ENCODE measurements at places on chromosomes 5 and 9.

DNA sequence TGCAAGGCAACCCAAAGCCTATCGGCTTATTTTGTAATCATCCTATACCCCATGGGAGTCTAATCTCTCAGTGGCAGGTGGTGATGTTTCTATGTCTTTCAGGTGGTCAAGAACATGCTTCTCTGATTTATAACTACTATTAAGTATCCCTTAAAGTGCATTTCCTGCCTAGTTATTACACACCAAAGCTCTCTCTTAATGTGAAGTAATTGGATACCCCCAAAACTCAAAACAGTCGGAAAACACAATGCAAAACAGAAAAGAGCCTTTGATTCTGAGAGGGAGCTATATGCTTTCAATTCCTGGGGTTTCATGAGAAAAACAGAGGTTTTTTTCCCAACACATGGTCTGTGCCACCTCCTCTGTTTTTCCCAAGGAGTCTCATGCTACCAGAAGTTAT is 416.4 kb downstream of the CSNK1G3 start:
- DNase-seq: no peak

DNA sequence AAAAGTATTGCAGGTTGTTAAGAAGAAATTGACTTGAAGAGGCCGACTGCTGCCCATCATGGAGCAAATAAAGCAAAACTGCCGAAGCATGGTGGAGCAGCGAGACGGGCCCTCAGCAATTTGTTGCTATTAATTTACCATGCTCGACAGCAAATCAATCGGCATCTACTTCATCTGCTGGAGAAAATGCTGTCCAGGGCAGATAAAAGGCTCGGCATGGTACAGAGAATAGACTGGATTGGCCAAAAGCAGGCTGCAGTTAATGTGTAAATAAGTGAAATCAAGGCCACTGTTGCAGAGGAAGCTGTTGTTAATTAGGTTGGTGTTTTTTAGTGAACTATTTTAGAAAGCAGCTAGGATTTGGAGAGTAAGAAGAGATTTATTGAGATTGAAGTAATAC is 8.3 kb downstream of the TLE4 start:
- DNase-seq: no peak

GRCh38 chr9:70488793-70489105 is 74.3 kb upstream of the KLF9 start:
- DNase-seq: no peak

DNA sequence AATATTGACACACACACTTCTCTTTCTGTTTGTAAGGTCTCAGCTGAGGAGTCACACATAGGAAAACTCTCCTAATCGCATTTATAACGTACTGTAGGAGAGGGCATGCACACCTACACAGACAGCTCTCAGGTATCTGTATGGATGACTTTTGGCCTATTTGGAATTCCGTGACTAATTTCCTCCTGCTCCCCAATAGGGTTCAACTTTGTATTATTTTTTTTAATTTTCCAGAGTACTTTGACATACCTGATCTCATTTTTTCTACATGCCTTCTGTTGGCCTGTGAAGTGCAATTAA is 195.9 kb downstream of the ARHGAP26 start:
- no peak for DNase-seq

GRCh38 chr5:29992248-29992647 is 1201.2 kb upstream of the CDH6 start:
- DNase-seq: no peak

- DNase-seq: no peak
Measured at GRCh38 chr9:132726576-132727130, 56.4 kb downstream of the GTF3C4 start.

- no peak for DNase-seq
Measured at GRCh38 chr5:115414406-115415142, 118.1 kb upstream of the CCDC112 start.

- no peak for DNase-seq
Measured at GRCh38 chr9:118567861-118568260, 801.4 kb downstream of the BRINP1 start.

DNA sequence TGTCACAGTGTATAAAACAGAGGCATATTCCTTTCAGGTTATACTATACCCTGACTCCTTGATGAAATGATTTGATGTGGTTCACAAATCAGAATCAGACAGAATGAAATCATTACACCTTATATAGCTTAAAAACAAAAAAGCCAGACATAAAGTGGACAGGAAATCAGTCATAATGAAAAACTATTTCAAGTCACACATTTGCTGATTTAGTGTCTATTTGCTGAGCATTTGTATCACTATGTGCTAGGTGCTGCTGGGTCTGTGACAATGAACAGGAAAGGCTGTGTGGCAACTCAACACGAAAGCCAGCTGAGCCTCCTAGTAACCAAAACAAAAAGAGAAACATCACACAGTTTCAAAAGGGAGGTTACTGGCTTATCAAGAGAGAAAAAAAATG is 194.0 kb downstream of the EFNA5 start:
- no peak for DNase-seq

GRCh38 chr5:3534997-3535396 is 60.6 kb upstream of the IRX1 start:
- no peak for DNase-seq

GRCh38 chr5:113022661-113023060 is 46.1 kb downstream of the DCP2 start:
- no peak for DNase-seq

GRCh38 chr5:171336521-171337209 is 27.6 kb downstream of the TLX3 start:
- DNase-seq: no peak

DNA sequence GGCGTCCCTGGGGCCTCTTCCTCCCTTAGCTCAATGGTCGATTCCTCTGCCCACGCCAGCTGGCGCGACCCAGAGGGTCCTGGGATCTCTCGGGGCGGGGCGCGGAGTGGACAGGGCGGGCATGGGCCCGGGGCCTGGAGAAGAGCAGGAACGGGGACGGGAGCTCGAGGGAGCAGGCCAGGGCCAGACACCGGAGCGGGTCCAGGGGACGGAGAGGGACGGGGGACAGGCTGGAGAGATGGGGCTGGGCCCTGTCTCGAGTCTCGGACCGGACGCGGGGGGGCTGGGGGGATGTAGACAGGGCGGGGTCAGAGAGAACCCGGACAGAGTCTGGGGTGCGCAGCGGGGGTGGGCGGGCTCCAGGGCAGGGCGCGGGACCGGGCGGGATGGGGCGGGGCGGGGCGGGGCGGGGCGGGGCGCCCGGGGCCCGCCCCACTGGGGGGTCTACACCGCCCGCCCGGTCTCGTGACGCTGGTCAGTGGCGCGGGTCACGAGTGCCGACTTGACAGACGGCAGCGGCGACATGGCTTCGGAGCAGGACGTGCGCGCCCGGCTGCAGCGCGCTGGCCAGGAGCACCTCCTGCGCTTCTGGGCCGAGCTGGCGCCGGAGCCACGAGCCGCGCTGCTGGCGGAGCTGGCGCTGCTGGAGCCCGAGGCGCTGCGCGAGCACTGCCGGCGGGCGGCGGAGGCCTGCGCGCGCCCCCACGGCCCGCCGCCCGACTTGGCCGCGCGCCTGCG is at the start of gene UAP1L1:
TSS of gene UAP1L1 (plus strand) at position 508 of the 738 bp plus-strand sequence. CDS start at position 524, 16 bp downstream.
- DNase-seq: no peak

DNA sequence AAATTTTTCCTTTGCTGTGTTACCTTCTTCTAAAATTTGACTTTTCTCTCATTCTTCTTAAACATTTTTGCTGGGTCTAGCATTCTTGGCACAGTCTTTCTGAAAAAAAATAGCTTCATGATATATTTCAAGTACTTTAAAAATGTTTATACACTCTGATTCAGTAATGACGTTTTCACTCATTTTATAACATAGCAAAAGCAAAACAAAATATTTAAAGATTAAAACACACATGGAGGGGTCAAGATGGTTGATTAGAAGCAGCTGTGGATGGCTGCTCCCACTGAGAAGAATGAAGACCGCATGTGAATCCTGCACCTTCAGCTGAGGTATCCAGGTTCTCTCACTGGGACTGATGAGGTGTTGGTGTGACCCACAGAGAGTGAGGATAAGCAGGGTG is 188.2 kb downstream of the SGCD start:
- DNase-seq: no peak

GRCh38 chr5:169020102-169020501 is 280.8 kb downstream of the SLIT3 start:
- no peak for DNase-seq

DNA sequence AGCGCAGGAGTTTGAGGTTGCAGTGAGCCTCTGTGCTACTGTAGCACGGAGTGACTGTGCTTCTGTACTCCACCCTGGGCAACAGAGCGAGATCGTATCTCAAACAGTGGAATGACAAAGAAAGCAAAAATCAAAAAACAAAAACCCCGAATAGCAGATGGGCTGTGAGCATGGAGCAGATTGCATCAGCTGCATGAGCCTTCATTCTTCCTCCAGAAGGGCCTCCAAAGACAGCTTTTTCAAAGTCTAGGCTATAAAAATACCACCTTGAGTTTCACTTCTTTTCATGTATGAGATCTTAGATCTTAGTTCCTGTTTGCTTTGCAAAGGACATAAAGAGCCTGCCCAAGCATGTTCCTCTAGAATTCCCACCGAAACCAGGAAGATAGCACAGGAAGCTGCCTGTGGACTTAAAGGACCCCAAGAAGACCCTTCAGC is 15.0 kb upstream of the HSPB3 start:
- DNase-seq: no peak

GRCh38 chr5:146849694-146850303 is 28.8 kb downstream of the PPP2R2B start:
- DNase-seq: no peak

DNA sequence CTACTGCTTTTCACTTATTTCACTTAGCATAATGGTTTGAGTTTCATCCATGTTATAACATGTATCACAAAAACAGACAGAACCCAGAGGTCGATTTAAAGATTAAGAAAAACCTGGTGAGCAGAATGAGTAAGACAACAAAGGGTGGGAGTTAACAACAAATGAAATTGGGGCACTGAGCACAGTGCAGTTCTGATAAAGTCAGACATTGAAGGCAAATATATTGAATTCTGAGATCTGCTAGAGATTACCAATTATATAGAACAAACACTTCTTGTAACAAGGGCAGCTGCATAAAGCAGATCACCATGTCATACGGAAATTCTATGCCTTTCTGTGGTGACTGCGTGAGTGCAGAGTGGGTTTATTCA is 517.3 kb upstream of the RORB start:
- no peak for DNase-seq

Measured in stimulated activated CD8-positive, alpha-beta memory T cell treated with anti-CD3 and anti-CD28 coated beads, Interleukin-4, amount 100 ng/mL, for 1 hour (primary cell).